HCT116 (cell line): ENCODE measurements at places on chromosomes 1 and 21. TPM values are rescaled to one million over a fixed set of nuclear protein-coding genes. Genes with fewer than 3 reads are reported as not detected.
A peak's percentile ranks its signal among the peaks of the same experiment; 100 is the strongest.

DNA sequence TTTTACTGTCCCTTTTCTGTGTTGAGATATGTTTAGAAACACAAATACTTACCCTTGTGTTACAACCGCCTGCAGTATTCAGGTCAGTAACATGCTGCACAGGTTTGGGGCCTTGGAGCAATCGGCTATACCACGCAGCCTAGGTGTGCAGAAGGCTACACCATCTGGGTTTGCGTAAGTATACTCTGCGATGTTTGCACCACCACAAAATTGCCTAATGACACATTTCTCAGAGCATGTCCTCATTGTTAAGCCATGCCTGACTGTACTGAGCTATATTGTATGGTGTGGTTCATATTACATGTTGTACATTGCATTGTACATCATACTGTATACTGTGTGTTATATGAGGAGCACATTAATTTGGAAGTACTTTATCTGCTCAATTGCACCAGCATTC lies 247.4 kb downstream of the RHOU start:
- no peaks in the 10 kb centered on the region for H3K27me3 ChIP-seq
- no peaks in the 10 kb centered on the region for H3K4me1 ChIP-seq
- H3K36me3 ChIP-seq = no peaks in the 10 kb centered on the region
- no peak overlapping the region for H3K4me3 ChIP-seq

DNA sequence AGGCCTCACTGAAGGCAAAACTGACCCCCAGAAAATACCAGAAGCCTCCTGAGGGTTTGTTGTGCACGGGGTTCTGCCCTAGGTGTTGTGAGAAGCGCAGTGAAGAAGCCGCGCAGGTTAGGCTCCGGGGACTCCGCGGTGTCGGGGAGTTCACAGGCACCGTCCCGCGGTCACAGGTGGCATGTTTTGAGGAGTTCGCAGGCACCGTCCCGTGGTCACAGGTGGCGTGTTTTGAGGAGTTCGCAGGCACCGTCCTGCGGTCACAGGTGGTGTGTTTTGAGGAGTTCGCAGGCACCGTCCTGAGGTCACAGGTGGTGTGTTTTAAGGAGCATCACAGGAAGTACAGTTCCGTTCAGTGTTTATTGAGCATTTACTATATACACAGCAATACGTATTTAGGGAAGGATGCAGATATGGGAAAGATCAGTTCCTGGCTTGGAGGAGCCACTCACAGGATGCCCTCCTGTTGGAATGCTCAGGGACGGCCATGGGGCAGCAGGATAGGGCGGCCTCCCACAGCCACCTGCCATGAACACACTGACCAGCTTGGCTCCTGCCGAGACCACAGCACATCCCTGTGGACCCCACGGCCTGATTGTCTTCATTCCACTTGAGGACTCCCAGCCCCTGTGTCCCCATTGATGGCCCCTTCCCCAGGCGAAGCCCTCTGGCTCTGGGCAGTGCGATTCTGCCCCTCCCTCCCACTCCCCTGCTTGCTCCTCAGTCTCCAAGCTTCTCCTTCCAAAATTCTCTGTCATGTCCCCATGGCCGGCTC lies 86.0 kb upstream of the VAMP3 start:
- no peaks in the 10 kb centered on the region for H3K4me1 ChIP-seq
- no peak overlapping the region for H3K4me3 ChIP-seq
- H3K27me3 ChIP-seq = 0 out of 2 replicates have a peak, but pooled peaks cover 2% of the 10 kb centered on the region
- no peak overlapping the region for H3K27ac ChIP-seq
- no peaks in the 10 kb centered on the region for H3K36me3 ChIP-seq

GRCh38 chr1:58695206-58695605 lies 4.7 kb downstream of the MYSM1 start:
- no peak overlapping the region for H3K4me3 ChIP-seq
- H3K27me3 ChIP-seq = no peaks in the 10 kb centered on the region
- peaks cover 10% of the 10 kb centered on the region for H3K4me1 ChIP-seq
- H3K36me3 ChIP-seq = peaks cover 19% of the 10 kb centered on the region
- DNase-seq = no peak
- H3K27ac ChIP-seq = no peak overlapping the region

DNA sequence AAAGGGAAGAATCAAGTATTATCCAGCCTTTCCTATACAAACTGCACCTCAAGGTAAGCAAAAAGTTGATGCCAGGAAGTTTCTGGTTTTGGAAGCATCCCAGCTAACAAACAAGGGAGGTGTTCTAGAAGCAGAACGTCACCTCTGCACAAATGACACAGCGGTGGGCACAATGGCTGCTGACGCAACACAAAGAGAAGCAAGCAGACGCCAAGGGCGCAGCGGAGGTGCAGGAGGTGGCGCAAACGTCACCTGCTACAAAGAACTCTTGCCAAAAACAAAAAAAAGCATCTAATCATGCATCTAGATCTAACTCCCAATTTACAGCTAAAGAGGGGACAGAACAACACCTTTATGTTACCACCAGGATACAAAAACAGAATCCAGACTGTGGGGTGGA lies 88.5 kb downstream of the NPHP4 start:
- DNase-seq = no peak
- H3K27me3 ChIP-seq = no peaks in the 10 kb centered on the region
- no peak overlapping the region for H3K4me3 ChIP-seq
- H3K36me3 ChIP-seq = 0 out of 2 replicates have a peak, but pooled peaks cover 3% of the 10 kb centered on the region
- H3K27ac ChIP-seq = no peak overlapping the region

The OPRD1 gene
- total RNA-seq = not detected

DNA sequence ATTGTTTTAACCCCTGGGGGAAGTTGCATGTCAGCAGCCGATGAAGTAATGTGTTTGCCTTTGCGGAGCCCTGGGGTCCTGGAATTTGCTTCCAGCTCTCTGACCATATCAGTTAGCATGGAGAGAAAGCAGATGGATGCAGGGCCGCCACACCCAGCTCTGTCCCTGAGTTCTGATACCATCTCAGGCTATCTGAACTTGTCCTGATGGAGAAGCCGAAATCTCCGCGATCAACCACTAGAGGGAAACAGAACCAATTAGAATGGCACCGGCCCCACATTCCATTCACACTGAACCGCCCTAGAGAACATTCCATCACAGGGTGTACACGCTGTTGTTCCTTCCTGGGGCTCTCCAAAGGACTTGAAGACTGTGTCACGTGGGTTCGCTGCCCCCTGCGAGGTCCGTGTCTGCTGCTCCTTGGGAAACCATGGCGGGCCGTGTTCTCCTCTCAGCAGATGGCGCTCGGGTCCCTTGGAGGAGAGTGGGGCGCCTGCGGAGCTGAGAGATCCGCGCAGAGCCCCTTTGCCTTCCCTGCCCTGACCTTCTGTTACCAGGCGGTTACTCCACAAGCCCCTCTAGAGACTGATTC lies 75.4 kb downstream of the ABCA4 start:
- H3K27ac ChIP-seq = peak overlapping the region; percentile 27; the same call in 1 of the 2 replicates
- peak; percentile 91 for DNase-seq
- H3K4me1 ChIP-seq = peaks cover 16% of the 10 kb centered on the region; the same call in 1 of the 2 replicates
- no peaks in the 10 kb centered on the region for H3K36me3 ChIP-seq
- no peaks in the 10 kb centered on the region for H3K27me3 ChIP-seq

GRCh38 chr1:111605576-111605975 lies 14.0 kb upstream of the RAP1A start:
- H3K36me3 ChIP-seq = no peaks in the 10 kb centered on the region
- H3K4me1 ChIP-seq = no peaks in the 10 kb centered on the region
- no peak overlapping the region for H3K4me3 ChIP-seq
- DNase-seq = no peak
- no peaks in the 10 kb centered on the region for H3K27me3 ChIP-seq

DNA sequence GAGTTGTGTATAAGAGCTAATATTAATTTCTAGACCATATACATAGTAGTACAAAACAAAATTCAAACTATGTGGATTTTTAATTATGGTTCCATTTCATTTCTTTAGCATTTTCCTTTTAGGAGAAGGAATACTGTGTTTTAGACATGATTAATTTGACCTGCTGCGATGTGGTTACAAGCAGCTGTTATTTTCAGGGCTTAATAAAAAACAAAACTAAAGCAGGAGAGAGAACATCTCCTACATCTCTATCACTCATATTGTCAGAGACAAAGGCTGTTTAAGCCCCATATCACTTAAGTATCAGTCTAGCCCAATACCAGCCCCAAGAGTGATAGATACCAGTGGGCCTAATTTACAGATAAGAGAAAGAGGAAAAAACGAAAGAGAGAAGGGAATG lies 47.6 kb downstream of the ILDR2 start:
- no peak for DNase-seq
- no peaks in the 10 kb centered on the region; the same call in 1 of the 2 replicates for H3K27me3 ChIP-seq
- no peak overlapping the region for H3K4me3 ChIP-seq
- no peaks in the 10 kb centered on the region for H3K4me1 ChIP-seq
- H3K36me3 ChIP-seq = no peaks in the 10 kb centered on the region

GRCh38 chr1:207002724-207003146 lies 29.8 kb downstream of the C1orf116 start:
- H3K27me3 ChIP-seq = no peaks in the 10 kb centered on the region
- H3K27ac ChIP-seq = no peak overlapping the region
- H3K4me1 ChIP-seq = peaks cover 51% of the 10 kb centered on the region
- no peak for DNase-seq
- H3K36me3 ChIP-seq = no peaks in the 10 kb centered on the region

DNA sequence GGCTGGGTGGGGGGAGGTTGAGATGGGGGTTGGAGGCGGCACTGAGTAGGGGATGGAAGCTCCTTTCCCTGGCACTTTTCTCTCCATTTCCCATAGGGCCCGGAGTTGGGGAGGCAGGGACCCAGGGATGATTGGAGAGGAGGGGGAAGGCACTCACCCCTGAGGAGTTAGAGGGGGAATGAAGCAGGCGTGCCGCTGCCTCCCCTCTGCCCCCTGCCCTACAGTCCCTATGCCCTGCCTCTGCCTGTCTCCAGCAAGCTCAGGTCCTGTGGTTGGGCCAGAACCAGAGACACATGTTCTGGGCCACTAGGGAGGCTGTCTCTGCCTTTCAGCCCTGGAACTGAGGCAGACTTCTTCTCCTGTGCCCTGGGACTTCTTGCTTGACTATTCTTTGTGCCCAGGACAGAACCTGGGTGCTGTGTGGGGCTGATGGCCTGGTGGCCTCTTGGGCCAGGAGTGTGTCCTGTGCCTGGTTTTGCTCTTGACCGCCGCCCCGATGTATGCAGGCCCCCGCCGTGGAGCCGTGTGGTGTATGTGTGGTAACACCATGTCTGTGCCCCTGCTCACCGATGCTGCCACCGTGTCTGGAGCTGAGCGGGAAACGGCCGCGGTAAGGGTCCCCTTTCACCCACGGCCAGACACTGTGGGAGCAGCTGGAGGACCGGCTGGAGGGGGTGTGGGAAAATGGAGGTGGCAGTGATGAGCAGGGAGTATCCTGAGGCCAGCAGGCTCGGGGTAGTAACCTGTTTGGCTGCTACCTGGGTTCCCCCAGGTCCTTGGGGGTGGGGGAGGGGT lies 1.4 kb downstream of the LYPLA2 start:
- peak overlapping the region; percentile 89 for H3K4me3 ChIP-seq
- peaks cover 11% of the 10 kb centered on the region for H3K36me3 ChIP-seq
- DNase-seq = no peak

- no peak overlapping the region for H3K27ac ChIP-seq
- H3K36me3 ChIP-seq = no peaks in the 10 kb centered on the region
- no peak for DNase-seq
- no peak overlapping the region for H3K4me3 ChIP-seq
These were observed 46.9 kb downstream of the SLX9 start for GRCh38 chr21:44986471-44987291.

GRCh38 chr21:28485301-28486022 lies 507.2 kb downstream of the LTN1 start:
- DNase-seq = no peak
- no peaks in the 10 kb centered on the region for H3K36me3 ChIP-seq
- H3K27me3 ChIP-seq = no peaks in the 10 kb centered on the region
- H3K4me1 ChIP-seq = no peaks in the 10 kb centered on the region
- no peak overlapping the region for H3K4me3 ChIP-seq

DNA sequence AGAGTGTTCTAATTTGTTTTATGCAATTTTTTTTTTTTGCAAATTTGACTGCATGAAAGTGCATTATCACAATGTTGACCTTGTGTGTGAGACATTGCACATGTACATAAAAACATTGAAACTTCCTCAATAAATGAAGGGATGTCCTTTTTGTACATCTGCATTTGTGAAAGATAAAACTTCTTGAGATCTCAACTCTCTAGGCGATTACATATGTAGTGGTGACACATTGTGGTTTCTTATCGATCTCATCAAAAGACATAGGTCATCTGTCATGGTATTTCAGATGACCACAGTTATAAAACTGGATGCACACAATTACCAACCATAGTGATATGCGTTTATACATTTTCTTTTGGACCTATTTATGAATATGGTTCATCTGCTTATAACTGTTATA lies 35.6 kb upstream of the C21orf91 start:
- DNase-seq = no peak
- no peak overlapping the region for H3K27ac ChIP-seq
- peaks cover under 1% of the 10 kb centered on the region; the same call in 1 of the 2 replicates for H3K4me1 ChIP-seq
- no peaks in the 10 kb centered on the region for H3K27me3 ChIP-seq
- no peaks in the 10 kb centered on the region for H3K36me3 ChIP-seq
- no peak overlapping the region for H3K4me3 ChIP-seq

DNA sequence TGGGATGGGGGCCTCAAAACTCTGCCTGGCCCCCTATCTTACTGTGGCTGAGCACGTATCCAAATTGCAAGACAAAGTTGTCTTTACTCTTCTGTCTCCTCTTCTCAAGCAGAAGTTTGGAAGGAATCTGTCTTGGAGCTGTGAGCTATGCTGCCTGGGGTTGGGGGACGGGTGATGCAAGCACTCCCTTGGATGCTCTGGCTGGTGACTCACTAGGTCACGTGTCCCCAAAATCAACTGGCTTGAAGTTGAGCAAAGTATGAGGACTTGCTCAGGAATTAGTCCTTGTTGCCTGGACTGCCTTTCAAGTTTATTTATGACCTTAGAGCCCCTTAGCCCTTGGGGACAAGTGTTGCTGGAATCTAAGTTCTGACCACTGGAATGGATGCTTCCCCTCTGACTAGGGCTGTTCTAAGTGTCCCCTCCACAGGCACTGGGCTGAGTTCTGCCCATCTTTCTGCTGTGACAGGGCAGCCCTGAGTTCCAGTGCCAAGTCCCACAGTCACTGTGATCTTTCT lies 269.5 kb downstream of the HHAT start:
- no peak overlapping the region for H3K27ac ChIP-seq
- peaks cover 16% of the 10 kb centered on the region for H3K4me1 ChIP-seq
- no peaks in the 10 kb centered on the region for H3K36me3 ChIP-seq
- no peak overlapping the region for H3K4me3 ChIP-seq
- DNase-seq = no peak
- H3K27me3 ChIP-seq = peaks cover 8% of the 10 kb centered on the region; the same call in 1 of the 2 replicates

- H3K36me3 ChIP-seq = no peaks in the 10 kb centered on the region
- H3K4me1 ChIP-seq = no peaks in the 10 kb centered on the region
- no peak overlapping the region for H3K4me3 ChIP-seq
- peaks cover 3% of the 10 kb centered on the region; the same call in 1 of the 2 replicates for H3K27me3 ChIP-seq
These were observed 15.6 kb upstream of the PEX10 start for GRCh38 chr1:2427976-2428375.
